ENCODE measurements at places on chromosomes 5 and 9.

DNA sequence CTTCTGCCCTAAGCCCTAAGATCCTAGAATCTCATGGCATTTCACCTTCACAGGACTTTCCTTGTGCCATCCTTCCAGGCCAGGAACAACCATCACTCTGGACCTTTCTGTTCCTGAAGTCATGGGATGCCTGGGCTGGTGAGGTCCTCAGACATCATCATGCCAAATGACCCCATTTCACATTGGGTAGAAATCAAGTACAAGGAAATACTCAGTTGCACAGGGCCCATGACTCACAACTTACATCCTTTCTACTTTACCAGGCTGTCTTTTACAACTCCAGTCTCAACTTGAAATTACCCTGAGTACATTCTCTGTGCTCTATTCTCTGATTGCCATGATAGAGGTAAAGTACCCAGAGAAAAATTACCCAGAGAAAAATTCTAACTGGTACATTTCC, 167.1 kb downstream of the PIK3R1 start:
- no peak for DNase-seq

GRCh38 chr9:131090025-131090787, 6.1 kb upstream of the AIF1L start:
- DNase-seq: no peak

GRCh38 chr5:3595006-3595961, at the start of gene IRX1:
TSS of gene IRX1 (plus strand) at chr5:3595832. CDS start at chr5:3596106, 274 bp downstream.
- no peak for DNase-seq

GRCh38 chr9:4857163-4857810, 64.5 kb downstream of the RCL1 start:
- no peak for DNase-seq

DNA sequence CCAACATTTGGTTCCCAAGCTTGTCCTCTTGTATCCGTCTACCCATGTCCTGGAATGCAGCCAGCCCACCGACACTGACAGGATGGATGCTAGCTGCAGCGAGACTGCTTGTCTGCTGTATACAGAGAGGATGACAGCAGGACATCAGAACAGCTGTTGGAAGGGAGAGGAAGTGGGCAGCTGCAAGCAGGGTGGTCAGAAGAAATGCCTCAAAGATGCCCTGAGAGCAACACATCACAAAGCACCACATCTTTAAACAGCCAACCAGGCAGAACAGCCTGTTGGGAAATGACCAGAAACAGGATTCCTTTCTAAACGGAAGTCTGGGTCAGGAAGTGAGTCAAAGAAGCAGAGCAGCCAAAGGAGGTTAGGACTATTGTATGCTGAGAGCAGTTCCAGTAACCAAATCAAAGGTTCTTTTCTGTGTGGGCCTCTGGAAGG, 219.1 kb downstream of the NDUFS4 start:
- DNase-seq: no peak

GRCh38 chr5:149432376-149432775, 53.3 kb upstream of the IL17B start:
- DNase-seq: no peak

GRCh38 chr5:174419540-174420132, 304.7 kb upstream of the MSX2 start:
- DNase-seq: peak; percentile 73

DNA sequence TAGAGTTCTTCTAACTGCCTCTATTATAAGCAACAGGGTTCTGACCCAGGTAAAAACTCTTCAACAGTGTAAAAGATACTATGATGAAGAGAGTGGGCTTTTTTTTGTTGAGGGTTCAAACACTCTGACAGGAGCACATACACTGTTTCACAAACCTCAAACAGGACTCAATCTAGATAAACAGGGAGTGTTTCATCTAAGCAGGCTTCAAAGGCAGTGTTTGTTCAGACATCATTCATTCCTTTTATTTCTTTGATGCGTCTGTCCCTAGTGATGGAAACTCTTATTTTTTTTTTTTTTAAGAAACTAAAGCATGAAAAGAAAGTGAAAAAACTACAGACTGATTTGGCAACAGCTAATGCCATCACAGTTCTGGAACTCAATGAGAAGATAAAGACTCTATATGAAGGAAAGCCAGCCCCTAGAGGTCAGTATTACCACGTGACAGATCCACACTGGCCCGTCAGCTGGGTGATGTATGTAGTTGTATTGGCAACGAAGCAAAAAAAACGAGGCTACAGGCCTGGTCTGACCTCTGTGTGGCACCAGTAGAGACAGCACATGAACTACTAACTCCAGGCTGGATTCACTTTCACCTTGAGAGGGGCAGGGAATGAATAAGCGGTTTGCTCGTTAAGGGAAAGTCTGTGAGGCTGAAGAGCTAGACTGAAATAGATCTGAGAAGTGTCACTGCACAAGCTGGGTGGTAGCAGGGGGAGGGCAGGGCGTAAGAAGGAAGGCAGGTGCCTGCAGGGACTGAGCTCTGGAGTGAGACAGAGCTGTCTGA, 172.2 kb downstream of the CCDC192 start:
- DNase-seq: peak; percentile 33

DNA sequence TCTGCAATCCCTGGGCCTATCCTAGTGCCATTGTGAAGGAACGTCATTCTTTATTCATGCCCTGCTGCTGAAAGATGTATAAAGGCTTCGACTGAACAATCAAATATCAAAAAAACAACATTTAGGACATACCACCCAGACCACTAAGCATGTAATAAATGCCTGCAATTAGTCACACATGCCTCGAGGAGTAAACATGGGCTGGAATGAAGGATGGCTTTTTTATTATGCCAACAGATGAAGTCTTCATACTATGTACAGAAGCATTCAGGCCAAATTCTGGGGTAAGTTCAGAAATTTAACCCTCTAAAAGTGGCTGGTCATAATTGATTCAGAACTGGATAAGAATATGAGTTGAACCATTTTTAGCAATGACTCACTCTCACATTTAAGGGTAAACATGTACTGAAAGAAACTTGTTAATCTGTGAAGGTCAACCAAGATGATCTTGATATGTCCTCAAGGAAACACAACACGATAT, 38.1 kb downstream of the FAM240B start:
- no peak for DNase-seq

GRCh38 chr5:82327941-82328340, 49.8 kb upstream of the RPS23 start:
- DNase-seq: no peak

GRCh38 chr5:72179816-72180440, 72.7 kb downstream of the MAP1B start:
- no peak for DNase-seq

DNA sequence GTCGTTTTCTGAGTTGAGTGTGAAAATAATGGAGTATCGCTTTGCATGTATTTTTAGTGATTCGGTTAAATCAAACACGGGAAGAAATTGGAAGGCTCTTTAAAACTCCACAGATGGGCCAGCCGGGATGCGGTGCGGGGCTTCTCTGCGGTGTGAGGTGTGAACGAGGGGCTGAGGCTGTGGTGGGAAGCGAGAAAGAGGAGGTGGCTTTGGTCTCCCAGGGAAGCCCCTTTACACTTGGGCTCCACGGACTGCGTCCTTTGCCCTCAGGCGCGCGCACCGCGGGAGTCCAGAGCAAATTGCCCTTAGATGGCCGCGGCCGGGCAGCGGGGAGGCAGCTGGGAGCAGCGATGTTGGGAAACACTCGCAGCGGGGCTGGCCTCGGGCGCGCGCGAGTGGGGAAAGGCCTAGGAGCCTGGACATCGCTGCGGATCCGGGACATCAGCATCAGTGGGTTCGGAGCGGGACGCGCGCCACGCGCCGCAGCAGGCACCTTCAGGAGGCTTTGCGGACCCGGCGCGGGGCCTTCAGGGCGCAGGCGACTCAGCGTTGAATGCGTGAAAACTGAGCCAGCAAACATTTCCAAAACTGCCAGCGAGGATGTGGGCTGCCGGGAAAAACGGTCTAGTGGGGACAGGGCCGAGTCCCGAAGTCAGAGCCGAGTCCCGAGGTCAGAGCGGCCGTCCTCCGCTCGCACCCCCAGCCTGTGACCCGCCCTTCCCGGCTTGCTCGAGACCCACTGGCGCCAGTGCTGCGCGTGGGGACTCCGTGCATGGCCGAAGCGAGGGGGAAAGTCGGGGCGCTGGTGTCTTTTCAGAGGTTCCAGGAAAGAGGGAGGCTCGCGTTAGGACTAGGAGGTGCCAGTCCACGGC, 6.5 kb downstream of the IRX1 start:
- no peak for DNase-seq

GRCh38 chr9:21817176-21817575, 14.7 kb downstream of the MTAP start:
- DNase-seq: no peak

DNA sequence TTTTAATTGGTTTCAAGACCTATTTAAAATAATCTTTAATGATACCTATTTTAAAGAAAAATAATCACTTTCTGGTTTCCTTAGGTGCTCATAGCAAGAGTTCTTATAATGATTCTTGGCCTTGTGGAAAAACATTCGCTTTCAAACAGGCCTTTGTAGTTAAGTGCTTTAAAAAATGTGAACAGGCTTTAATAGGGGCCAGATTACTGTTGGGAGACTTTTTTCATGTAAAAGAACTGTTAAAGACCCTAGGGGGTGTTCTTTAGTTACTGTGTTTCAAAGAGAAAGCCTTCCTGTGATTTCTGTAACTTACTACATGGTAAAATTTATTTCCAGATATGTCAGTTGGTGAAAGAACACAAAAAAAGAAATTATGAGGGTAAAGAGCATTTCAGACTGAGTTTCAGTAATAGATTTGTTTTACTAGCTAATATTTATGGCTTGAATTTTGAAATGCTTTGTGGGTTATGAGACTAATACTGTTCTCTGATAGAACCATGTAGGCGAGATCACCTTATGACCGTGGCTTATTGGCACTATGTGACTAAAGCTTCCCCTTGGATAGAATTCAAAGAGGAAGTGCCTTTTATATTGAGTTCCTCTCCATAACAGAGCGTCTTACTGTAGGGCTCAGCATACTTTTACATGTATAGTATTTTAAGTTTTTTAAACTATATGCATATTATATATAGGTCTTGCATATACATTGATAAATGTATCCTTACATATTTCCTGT, 70.7 kb downstream of the CSNK1G3 start:
- no peak for DNase-seq
